A549 treated with AZD2906 at 1 μM for 4 hours (cell line): ENCODE measurements at places on chromosomes 16 and 17. TPM values are rescaled to one million over a fixed set of nuclear protein-coding genes. Genes with fewer than 3 reads are reported as not detected.

Gene TP53TG3
- 0.49 to 1.1 TPM (median 0.86 TPM) in 5 replicates for total RNA-seq

Gene TBC1D3B
- 1.8 to 3.6 TPM (median 3.1 TPM) in 5 replicates for total RNA-seq

Gene CBLN1
- 0.05 to 0.12 TPM (median 0.05 TPM) in 3 of 5 replicates, not detected in the others for total RNA-seq

Gene CUEDC1
- total RNA-seq: 48.2 to 60.2 TPM (median 50.5 TPM) in 5 replicates

Gene KCNJ18
- total RNA-seq: 0.03 to 0.07 TPM (median 0.05 TPM) in 4 of 5 replicates, not detected in the other

Gene PRSS8
- 1.2 to 1.8 TPM (median 1.4 TPM) in 5 replicates for total RNA-seq

Gene COPZ2
- 12.0 to 20.8 TPM (median 16.8 TPM) in 5 replicates for total RNA-seq

Gene NGFR
- 0.95 to 1.1 TPM (median 1.1 TPM) in 5 replicates for total RNA-seq
